ENCODE measurements at places on chromosomes 4 and X.
A peak's percentile ranks its signal among the peaks of the same experiment; 100 is the strongest.

DNA sequence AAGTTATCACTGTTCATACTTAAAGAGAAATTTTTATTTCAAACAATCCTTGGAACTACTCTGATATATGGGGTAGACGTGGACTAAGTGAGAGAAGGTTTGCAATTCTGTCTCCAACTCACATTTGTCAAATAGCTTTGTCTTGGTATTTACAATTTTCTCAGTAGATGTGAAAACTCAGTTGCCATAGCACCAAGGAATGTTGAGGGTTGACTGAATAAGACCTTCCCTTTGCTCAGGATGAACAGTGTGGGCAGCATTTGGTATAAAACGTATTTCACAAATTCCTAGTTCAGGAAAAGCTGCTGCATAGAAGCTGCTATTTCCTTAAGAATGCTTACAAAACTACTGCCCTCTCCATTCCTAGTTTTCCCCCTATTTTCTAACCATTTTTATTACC is 399.5 kb downstream of the NKX6-1 start:
- DNase-seq, result no peak

DNA sequence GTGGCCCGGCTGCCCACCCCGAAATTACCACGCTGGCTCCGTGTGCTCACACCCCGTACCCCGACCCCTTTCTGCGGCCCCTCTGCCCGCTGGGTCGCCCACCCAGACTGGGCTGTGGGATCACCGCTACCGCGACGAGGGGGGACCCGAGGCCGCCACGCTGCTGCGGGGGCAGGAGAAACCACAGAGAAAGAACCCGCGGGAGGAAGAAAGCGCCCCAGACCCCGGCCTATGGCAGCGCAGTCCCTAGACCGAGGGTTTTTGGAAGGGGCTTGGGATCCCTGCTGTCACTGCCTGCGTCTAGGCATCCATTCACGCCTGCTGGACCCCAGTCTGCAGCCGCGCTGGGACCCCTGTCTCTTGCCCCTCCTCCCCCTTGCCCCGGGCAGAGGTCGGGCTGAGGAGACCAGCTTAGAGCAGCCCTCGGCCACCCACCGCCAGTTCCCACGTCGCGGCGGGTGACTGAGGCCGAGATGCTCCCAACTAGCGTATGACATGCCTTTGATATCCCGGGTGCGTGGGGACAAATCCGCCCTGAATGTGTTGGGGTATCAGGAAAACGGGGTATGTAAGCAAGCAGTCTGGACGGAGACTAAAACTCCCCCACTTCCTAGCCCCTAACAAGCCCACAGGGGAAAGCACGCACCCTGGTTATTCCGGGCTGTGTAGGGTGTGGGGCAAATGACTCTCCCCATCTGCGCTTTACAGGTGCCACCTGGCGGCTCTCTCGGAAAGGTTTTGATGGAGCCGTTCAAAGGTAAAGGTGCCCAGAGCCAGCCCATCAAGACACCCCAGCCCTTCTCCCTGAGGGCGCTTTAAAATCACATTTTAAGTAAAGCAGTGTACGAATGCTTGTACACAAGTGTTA is 862 bp upstream of the INPP4B start:
- DNase-seq, result no peak

DNA sequence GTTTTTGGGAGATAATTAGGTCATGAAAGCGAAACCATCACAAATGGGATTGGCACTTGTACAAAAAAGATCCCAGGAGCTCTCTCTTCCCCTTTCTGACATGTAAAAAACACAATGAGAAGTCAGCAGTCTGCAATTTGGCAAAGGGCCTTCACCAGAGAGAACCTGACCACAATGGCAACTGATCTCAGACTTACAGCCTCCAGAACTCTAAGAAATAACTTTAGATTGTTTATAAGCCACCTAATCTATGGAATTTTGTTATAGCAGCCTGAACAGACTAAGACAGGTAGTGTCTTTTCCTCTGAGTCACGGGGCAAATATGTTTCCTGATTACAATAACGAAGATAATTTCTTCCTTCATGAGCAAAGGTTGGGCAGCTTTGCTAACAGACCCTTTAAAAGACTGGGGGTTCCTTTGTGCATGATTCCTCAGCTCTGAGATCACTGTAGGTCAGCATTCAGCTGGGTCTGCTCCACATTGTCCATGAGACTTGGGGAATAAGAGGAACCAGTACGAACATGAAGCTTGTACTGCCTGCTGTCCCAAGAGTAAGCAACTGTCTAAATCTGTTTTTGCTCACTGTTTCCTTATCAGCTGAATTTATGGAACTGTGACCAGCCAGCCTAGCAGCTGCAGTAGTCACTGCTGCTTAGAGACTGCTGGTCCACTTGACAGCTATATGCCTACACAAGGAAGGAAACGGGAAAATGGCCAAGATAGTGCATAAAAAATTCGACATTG is 191.6 kb downstream of the ANAPC10 start:
- DNase-seq, result no peak

DNA sequence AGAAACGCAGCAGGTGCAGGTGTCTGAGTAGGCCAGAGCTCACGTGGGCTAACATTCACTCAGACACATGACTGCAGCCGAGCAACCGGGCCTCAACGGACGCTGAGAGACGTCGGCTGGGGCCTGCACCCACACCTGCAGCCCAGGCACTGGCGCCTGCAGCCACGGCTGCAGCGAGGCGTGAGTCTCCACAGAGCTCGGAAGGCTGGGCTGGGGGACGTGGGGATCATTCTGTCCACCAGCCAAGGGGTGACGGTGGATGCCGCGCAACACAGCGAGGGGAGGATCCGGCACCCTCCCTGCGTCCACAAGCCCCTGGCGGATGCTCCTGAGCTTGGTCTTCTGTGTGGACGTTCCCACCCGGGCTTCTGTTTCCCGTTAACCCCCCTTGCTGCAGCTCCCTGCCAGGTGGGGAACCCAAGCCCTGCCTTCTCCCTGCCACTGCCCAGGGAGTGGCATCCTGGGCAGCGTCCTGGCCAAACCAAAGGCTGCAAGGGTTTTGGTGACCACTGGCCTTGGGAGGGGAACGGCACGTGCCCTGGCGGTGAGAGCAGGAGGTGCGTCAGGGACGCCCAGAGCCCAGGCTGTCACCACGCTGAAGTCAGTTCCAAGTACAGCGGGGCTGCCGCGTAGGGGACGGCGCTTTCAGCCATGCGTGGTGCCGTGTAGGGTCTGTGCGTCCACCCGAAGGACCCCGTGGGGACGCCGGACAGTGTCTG is 16.3 kb downstream of the PPP2R3B start:
- no peak for DNase-seq

GRCh38 chr4:75672461-75673026 is 667 bp downstream of the G3BP2 start:
- DNase-seq, result no peak

GRCh38 chr4:7014815-7015214 is 28.4 kb upstream of the TADA2B start:
- DNase-seq, result no peak

DNA sequence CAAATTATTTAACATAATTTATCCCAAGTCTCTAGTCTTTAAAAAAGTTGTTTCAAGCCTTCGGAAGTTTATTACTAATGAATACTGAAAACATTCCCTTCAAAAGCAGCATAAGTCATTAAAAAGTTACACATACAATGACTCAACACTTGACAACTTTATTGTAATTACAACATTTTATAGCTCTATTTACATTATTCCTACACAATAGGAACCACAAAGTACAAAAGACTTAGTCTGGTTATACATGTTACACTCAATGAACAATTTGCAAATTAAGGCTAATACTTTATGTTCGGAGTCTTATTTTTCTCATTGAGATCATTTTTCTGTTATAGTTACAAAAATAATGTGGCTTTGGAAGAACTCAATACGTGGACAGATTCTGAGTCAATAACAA is 114.4 kb upstream of the POF1B start:
- DNase-seq, result no peak

- no peak for DNase-seq
Measured at GRCh38 chrX:16433021-16433420, 216.9 kb upstream of the S100G start.

DNA sequence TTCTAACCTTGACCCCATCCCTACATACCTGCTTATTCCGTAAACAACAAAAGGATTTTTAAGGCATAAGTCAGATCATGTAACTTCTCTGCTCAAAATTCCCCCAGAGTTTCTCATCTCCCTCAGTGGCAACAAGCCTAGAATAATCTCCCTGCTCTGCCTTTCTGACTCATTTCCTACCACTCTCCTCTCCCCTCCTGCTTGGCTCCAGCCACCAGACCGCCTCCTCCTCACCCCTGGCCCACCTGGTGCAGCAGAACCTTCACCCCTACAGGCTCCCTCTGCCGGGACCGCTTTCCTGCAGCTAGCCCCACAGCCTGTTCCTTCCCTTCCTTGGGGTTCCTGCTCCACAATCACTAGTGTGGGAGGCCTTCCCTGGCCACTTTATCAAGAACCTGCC is 32.1 kb downstream of the TSPAN5 start:
- no peak for DNase-seq

DNA sequence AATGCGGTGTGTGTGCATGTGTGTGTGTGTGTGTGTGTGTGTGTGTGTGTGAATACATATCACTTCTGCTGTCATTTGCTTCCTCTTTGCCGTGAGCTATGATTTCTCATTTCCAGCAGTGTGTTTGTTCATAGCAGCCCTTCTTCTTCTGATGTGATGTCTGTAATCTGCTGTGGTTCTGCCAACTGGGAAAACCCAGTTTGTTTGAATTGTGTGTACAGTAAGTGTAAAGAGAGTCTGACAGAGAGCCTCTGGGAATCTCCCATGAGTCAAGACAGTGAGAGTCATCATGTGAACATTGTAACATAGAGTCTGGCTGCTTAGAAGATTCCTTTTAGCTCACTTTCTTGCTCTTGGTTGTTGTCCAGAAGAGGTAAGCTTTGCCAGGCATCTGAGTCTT is 8.4 kb upstream of the NWD2 start:
- no peak for DNase-seq

- no peak for DNase-seq
Measured at GRCh38 chr4:39480902-39481695, 22.2 kb downstream of the LIAS start.

DNA sequence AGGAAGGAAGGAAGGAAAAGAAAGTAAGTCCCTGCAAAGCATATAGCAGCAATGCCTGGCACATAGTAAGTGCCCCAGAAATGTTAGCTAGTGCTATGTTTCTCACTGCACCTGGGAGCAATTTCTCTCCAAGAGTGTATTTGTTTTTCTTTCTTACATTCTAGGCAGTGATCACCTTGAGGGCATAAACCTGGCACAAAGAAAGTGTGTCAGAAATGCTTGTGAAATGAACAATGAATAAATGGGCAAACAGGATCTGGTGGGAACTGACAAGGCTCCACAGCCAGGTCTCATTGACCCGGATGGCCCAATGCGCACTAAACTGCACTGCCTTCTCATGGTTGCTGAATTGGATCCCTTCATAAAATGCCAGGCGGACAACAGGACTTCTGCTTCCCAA is 316.4 kb downstream of the LDB2 start:
- DNase-seq, result no peak

GRCh38 chr4:41619161-41619560 is 81.2 kb downstream of the LIMCH1 start:
- DNase-seq, result no peak

DNA sequence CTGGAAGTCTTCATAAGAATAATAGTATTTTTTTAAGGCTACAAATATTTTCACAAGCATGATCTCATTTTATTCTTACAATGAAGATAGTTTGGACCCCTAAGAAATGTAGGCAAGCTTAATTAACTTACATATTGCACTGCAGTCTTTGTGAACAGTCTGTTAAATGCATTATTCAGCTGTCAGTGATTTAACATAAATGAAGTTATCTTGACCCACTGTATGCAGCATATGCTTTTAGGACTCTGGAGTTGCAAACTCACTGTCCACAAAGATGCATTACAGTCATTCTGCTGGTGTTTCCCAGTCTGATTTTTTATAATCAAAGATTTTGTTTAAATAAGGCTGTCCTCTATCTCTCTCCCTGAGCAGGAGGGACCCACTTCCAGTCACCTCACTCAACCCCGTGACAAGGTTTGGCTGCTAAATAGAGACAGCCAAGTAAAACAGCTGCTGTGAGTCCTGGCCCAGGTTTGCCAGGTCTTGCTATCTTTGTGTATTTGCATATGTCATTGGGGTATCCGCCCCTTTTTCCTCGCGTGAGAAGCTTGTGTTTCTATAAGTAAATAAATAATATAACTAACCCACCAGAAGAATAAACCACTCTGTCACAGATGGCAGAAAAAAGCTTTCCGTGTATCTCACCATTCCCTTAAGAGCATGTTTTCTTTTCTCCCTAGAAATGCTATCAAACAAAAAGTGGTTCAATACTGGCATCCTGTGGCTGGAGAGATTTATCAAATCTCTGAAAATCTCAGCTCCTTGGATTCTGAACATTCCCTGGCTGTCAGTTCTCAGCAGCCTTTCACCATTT is 67.0 kb downstream of the SLC7A11 start:
- DNase-seq, result peak; percentile 93

DNA sequence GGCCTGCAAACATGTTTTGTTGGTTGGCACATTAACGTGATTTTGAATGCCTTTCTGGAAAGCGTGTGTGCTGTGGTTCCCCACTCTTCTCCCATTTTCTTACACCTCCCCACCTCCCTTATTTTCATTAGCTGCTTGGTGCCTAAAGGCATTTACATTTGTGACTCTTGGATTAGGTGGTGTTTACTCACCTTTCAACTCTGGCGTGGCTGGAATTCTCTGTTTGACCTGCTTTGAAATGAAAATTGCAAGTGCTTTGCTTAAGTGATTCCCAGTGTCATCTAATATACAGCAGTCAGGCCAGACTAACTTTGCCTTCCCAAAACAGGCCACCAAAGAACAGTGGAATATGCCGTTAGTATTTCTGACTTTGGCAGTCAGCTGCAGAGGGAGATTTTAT is 80.5 kb downstream of the NHSL2 start:
- DNase-seq, result no peak

DNA sequence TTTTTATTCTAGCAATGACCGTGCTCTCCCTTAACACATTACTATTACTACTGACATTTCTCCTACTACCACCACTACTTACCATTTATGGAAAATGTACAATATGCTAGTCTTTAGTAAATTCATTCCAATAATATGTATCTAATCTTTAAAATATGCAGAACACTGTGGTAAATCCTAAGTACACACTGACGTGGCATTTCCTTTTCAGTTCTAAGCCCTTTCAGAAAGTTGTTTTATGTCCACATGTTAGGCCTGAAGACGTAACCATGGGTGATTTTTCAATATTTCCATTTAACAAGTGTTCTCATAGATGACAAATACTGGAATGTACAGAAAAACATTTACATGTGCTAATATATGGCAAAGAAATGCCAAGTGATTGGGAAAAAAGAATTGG is 268.6 kb upstream of the SLIT2 start:
- DNase-seq, result no peak

DNA sequence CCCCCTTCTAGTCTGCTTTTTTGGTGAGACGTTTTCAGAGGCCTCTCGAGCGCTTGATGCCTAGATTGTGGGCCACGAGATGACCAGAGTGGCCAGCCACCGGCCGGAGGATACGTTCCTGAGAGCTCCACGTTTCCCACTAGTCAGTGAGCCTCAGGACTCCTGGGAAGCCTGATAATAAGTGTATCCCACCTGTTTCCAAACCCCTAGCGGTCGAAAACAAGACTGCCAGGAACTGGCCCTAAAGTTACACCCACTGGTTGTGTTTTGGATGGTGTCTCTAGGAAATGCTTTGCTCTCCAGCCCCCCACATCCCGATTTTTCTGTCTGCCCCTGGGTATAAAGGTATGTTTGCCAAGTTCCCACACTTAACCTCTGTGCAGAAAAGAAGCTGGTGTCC is 4.6 kb upstream of the RS1 start:
- no peak for DNase-seq

Measured in NCI-H1694 (cell line).